ENCODE measurements at places on chromosomes 12 and 14. TPM values are rescaled to one million over a fixed set of nuclear protein-coding genes. Genes with fewer than 3 reads are reported as not detected.

Gene KRT77
- not detected for total RNA-seq

Gene COX6A1
- total RNA-seq: 626 TPM

Gene CCDC177
- total RNA-seq: not detected

Gene DACT1
- total RNA-seq: 0.27 TPM

Gene LTB4R2
- 3.9 TPM for total RNA-seq

Gene GPR84
- total RNA-seq: not detected

Gene ATP2B1
- total RNA-seq: 16.6 TPM

Gene TSHR
- not detected for total RNA-seq

Gene RNU4-1
- under 0.01 TPM for total RNA-seq

Gene KRT72
- total RNA-seq: not detected

Gene CELA1
- not detected for total RNA-seq

Gene CD163L1
- total RNA-seq: 1.7 TPM

Gene ASPG
- not detected for total RNA-seq

Gene CCNT1
- total RNA-seq: 12.5 TPM

Gene MON2
- 10.2 TPM for total RNA-seq

Gene IKZF4
- total RNA-seq: 0.60 TPM

Gene PTPN21
- 4.9 TPM for total RNA-seq

Gene CACNA1C
- 0.05 TPM for total RNA-seq

Gene EFS
- not detected for total RNA-seq

Gene PXN
- total RNA-seq: 234 TPM

Measured in mammary microvascular endothelial cell (primary cell).